T follicular helper cell (primary cell): ENCODE measurements at places on chromosomes 7 and 10.

DNA sequence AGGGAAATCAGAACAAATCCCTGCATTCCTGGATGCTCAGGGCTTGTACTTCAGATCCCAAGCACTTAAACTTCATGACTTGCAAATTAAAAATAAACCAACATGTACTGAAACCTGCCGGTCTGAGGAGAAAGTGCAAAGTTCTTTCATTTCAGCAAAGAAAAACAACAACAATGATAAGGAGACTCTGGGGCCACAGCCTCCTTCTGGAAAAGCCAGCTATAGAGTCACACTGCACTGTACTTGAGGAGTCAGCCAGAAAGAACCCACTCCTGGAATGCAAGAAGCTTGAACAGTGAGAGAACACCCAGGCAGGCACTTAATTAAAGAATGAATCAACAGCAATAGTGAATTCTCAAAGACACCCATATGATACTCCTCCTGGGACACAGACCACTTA, 49.7 kb upstream of the TM9SF3 start:
- no peak for DNase-seq

GRCh38 chr10:54797636-54798321, 3.3 kb downstream of the PCDH15 start:
- no peak for DNase-seq

DNA sequence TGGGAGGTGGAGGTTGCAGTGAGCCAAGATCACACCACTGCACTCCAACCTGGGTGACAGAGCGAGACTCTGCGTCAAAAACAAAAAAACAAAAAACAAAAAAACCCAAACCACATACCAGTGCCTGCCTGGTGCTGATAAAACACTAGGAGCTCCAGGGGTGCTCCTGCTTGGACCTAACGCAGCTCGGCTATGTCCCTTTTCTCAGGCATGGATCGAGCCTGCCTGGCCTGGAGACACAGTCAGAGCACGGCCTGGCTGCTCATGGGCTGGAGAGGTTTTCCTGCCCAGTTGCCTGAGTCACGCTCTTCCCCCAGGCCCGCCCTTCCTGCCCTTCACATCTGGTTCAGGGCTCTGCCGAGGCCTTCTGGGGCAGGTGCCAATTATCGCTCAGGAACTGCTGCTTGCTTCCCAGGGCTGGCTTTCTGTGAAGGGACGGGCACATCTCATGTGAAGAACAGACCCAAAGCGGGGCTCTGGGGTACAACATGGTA, 12.6 kb upstream of the NPFFR1 start:
- DNase-seq, result no peak

- DNase-seq, result no peak
These were observed 66.4 kb upstream of the ANK3 start for GRCh38 chr10:60456053-60456452.
